Fibroblast of skin of left quadriceps (primary cell): ENCODE measurements at places on chromosomes 11 and 22.

GRCh38 chr22:48288376-48288940, 1526.0 kb downstream of the TBC1D22A start:
- no peak for DNase-seq

GRCh38 chr11:30092518-30092917, 75.7 kb upstream of the KCNA4 start:
- DNase-seq, result no peak

DNA sequence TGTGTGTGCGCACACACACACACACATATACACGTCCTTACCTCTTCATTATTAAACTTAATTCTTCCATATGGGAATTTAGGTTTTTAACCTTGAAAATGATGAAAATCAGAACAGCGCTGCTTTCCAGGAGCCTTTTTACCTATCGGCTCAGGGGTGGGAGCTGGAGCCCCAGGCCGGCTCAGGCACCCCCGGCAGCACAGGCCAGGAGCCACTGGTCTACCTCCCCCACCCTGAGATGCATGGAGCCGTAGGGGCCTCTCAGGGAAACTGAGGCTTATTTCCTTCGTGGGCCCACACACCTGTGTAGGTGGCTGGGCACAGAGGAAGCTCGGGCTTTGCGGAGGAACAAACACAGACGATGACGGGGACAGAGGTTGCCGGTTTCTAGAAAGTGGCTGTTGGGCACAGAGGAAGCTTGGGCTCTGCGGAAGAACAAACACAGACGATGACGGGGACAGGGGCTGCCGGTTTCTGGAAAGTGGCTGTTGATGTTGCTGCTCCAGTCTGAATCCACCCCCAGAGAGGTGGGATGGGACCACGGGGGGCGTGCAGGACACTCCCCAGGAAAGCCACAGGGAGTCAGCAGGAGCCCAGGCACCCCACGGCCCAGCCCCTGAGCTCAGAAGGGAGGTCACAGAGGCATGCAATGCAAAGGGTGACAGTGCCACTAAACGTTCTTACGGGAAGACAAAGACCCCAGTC, 149.4 kb downstream of the BRD1 start:
- DNase-seq, result no peak

DNA sequence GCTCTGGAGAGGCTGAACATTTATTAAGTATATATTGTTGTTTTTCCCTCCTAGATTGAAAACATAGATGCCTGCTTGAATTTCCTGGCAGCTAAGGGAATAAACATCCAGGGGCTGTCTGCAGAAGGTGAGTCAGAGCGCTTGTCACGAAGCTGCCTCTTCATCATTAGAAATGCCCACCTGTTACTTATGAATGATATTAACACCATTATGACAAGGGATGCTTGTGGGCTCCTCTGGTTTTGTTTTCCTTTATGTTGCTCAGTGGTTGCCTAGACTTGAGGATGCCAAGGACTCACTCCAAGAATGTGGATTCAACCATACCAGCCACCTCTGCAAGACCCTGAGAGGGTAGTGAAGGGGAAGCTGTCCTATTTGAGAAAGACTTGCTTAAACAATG, 156.2 kb downstream of the NAV2 start:
- no peak for DNase-seq

- DNase-seq, result no peak
These were observed 40.4 kb upstream of the RAPSN start for GRCh38 chr11:47489395-47489755.

DNA sequence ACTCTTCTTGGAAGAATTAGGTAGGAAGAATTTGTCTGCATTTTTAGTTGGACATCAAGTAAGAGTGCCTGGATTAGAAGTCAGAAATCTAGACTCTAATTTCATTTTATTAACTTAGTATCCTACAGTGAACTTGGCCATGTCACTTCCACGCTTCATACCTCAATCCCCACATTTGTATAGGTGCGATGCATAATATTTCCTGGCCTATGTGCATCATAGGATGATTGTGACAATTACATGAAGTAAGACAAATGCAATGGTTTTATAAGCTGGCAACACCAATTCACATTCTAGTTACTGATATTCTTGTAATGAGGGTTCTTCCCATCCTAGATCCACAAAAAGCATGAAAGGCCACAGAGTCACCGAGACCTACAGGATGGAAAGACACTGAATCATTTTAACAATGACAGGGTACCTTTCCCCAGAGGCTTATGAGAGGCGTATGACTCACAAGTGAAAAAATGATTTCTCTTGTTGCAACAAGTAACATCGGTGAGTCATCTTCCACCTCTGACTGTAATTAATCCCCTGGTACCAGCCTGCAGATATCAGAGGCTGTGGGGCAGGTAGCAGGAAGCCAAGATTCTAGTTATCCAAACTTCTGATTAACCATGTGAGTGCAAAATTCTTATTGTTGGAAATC, 56.0 kb upstream of the OR5AK2 start:
- peak; percentile 11 for DNase-seq

GRCh38 chr22:36384766-36385481, 2.8 kb downstream of the MYH9 start:
- DNase-seq, result no peak

GRCh38 chr11:1487851-1488574, 1.4 kb upstream of the MOB2 start:
- DNase-seq, result no peak

DNA sequence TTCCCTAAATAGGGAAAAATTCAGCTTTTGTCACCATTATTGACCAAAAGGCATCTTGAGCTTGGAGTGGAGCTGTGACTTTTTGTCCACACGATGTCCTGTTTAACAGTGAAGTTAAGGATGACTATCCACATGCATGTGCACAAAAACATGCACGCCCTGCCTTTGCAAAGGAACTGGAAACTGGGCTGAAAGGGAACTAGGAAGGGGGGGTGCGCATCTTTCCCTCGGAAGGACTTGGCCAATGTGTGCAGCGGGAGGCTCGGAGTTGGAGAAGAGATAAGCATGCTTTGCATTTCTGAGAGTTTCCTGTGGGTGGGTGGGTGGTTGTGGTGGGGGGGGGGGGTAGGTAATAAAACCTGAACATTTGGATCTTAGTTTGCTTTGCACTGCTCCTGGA, 411 bp upstream of the KIRREL3 start:
- DNase-seq, result no peak

GRCh38 chr22:20979243-20979809, 2.8 kb upstream of the LZTR1 start:
- DNase-seq, result peak; percentile 32

DNA sequence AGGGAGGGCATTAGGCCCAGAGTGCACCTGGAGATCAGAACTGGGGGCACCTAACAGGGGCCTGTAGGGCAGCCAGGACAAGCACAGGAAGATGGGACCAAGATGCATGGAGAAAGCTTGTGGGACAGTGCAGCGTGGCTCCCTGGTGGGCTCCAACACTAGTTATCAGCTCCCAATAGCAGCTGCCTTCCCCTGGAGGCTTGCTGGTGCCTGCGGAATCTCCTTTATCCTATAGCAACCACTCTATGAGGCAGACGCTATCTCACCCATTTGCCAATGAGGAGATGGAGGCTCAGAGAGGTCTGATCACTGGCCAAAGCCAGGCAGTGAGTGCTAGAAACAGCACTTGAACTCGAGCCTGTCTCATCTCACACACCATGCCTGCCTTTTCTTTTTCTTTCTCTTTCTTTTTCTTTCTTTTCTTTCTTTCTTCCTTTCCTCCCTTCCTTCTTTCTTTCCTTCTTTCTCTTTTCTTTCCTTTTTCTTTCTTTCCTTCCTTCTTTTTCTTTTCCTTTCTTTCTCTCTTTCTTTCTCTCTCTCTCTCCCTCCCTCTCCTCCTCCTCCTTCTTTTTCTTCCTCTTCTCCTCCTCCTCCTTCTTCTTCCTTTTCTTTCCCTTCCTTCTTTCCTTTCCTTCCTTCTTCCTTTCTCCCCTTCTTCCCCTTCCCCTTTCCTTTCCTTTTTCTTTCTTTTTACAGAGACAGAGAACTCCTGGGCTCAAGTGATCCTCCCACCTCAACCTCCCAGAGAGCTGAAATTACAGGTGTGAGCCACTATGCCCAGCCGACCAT, 16.1 kb upstream of the SEC14L4 start:
- no peak for DNase-seq

GRCh38 chr11:96752221-96752620, 362.4 kb downstream of the JRKL start:
- DNase-seq, result no peak

DNA sequence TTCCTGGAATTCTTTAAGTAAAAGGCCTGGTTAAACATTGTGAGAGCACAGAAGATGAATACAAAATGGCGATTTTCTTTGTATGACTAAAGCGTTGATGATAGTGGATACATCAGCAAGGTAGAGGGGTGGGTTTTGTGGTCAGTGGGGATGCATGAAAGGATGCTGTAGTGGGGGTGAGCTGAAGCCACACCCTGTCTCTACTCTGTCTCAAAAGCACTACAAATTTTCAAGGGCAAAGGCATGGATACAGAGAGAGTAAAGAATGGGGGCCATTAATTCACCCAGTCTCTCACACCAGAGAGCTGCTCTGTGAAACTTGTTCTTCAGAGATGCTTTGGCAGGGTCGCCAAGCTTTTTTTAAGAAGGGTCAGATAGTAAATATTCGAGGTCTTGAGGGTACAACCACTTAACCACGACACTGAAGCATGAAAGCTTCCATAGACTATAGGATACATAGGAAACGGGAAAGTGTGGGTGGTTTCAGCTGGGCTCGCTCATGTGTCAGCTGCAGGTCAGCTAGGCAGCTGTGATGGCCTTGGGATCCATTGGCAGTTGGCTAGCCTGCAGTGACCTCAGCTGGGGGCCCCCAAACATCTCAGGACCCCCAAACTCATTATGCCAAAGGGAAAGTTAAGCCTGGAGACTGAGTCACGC, 8.3 kb downstream of the TMEM138 start:
- no peak for DNase-seq

- DNase-seq, result no peak
These were observed 2.0 kb upstream of the KCNJ1 start for GRCh38 chr11:128868841-128869671.

DNA sequence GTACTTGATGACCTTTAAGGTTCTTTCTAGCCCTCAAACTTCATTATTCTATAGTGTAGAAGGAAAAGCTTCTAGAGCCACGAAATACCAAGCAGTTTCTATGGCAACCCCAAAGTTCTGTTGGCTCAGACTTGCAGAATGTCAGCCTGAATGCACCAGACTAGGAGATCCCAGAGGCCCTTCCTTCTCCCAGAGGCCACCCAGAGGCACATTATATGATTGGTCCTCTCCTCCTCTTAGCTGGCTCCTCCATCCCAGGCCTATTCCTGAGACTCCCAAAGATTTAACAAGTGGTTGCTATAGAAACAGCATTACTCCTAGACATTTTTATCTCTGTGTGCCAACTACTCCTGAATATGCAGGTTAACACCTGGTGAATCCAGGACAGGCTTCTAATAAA, 69.2 kb upstream of the CCDC90B start:
- no peak for DNase-seq

GRCh38 chr11:10540546-10540914, 457 bp downstream of the RNF141 start:
- DNase-seq, result no peak

DNA sequence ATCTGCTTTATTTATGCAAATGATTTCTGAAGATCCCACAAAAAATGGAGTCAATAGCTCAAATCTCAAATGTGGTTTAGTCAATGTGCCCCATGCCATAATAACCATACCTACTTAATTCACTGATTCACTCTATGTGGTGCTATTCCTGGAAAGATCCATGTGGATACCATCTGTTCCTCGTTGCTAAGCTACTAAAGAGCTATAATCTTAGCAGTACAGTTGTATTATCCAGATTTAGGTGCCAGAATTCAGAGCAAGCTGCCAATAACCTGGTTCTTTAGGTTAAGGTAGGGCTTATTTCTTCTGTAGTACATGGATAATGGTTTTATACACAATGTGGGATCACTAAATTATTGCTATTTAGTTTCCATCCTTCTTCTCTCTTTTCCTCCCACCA, 974.7 kb upstream of the CCDC90B start:
- DNase-seq, result peak; percentile 7

DNA sequence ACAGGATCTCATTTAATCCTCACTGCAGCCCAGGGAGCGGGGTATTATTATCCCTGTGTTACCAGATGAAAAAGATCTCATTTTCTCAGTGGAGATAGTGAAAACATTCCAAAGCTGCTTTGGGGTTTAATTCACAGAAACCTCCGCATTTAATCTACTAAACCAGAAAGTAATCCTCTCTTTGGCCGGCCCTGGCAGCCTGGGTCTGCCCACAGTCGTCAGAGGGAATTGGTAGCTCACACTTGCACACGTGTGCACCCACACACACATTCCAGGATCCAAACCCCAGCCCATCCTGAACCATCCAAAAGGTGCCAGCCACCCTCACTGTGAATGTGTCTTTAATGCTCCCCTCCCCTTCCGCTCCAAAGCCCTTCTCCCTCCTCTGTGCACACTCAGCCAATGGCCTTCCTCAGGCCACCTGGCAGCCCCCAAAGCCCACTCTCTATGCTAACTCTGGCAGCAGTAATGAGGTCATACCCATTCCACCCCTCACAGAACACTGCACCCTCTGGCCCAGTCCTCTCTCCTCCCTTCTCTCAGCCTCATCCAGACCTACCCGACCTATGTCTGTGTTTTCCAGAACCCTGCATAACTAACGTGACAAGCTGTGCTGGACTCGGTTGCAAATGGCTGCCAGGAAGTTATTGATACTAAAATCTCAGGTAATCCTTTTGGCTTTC, 466.2 kb downstream of the SOX6 start:
- peak; percentile 10 for DNase-seq

GRCh38 chr11:128814856-128815705, 52.0 kb downstream of the KCNJ1 start:
- peak; percentile 95 for DNase-seq

DNA sequence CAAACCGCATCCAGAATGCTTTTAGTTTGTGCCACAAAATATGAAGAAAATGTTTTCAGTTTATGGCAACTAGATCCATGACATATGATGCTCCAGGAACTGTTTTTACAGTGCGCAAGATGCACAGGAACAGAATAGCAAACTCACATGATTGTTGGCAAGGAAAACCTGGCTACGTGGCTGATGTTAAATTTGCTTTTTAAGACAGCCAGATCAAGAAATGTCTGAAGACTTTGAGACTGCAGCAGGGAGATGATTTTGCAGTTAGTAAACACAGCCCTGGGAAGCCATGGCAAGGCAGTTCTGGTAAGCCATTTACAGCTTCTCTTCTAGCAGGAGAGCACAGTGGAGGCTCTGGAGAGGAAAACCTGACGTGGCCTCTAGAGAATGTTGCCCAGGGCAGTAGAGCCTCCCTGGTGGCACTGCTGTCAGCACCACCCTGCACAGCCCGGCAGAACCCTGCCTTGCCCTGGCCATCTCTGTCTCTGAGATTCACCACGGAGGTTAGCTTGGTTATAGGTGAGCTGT, 69.8 kb upstream of the TNRC6B start:
- peak; percentile 3 for DNase-seq

DNA sequence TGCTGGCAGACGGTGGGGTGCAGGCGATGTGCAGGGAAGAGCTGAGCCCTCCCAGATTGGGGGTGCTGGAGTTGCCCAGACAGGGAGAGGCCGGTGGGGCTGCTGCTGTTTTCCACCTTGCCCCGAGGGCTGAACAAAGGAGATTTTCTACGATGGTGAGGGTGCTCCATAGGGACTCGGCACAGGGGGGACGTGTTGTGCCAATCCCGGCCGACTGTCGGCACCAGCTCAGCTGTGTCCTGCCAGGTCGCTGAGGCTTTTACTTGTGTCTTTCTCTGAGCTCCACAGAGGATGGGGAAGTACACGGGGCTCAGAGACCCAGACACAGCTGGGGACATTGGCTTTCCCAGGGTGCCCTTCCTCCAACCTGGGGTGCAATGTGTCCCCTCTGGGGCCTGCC, 816.8 kb downstream of the BRD1 start:
- no peak for DNase-seq

GRCh38 chr11:87603887-87604286, 566.2 kb downstream of the TMEM135 start:
- DNase-seq, result no peak
